ENCODE measurements at places on chromosomes 3 and 15.

GRCh38 chr3:140096037-140096436 is 161.1 kb downstream of the CLSTN2 start:
- DNase-seq: no peak

DNA sequence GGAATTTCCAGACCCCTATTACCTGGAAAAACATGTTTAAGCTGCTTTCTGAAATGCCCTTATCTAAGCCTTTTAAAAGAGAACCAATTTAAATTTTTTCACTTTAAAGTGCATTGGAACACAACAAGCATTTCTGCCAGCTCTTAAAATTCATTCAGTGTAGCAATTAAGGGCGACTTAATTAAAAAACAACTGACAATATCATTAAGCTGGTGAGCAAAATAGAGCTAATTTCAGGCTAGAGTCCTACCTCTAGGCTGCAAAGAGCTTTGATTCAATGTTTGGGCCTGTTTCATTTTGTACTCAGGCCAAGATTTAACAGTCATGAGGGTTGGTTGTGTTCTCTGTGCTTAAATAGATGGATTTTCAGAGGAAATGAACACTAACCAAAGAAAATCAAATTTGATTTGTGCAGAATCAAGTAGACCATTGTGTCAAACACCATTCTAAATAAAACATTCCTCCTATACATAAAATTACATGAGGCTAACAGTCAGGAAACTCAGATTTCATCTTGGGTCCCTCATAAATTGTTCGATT is 114.6 kb downstream of the TMEM108 start:
- no peak for DNase-seq

GRCh38 chr3:127050733-127051132 is 67.8 kb downstream of the PLXNA1 start:
- DNase-seq: no peak

- no peak for DNase-seq
Observed at GRCh38 chr3:183680061-183680460, 17.5 kb upstream of the YEATS2 start.

DNA sequence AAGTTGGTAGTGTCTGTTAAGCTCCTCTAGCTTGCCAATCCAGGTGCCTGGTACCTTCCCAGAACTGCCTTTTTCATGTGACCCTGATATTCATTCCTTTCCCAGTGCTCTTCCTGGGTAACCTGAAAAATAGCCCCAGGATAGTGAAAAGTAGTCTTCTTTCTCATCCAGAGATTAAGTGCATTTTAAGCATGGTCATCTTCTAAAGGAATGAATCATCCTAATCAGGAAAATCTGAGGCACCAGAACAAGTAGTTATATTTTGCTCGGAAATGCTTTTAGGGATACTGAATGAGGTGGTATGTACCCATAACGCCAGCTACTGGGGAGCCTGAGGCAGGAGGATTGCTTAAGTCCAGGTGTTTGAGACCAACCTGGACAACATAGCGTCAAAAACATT is 23.1 kb upstream of the PDCD6IP start:
- DNase-seq: no peak
